ENCODE measurements at places on chromosomes 3 and 15. TPM values are rescaled to one million over a fixed set of nuclear protein-coding genes. Genes with fewer than 3 reads are reported as not detected.

Gene MCCC1
- 35.0 TPM for total RNA-seq

Gene OIP5
- 13.6 TPM for total RNA-seq

Gene DAZL
- not detected for total RNA-seq

Gene LNP1
- 2.5 TPM for total RNA-seq

Gene SEC22C
- 35.7 TPM for total RNA-seq

Gene CPN2
- not detected for total RNA-seq

Gene WDR93
- not detected for total RNA-seq

Gene EFCC1
- 0.38 TPM for total RNA-seq

Gene UCN2
- total RNA-seq: not detected

Gene VIPR1
- 8.5 TPM for total RNA-seq

Gene KCNMB2
- total RNA-seq: not detected

Gene USP50
- total RNA-seq: not detected

Gene RAMAC
- total RNA-seq: 19.7 TPM

Gene CD200R1
- 1.4 TPM for total RNA-seq

GRCh38 chr3:61662861-61663260 lies 101.5 kb downstream of the PTPRG start:
- no peak for DNase-seq

- DNase-seq: no peak
Observed at GRCh38 chr3:155032918-155033317, 47.2 kb upstream of the MME start.

DNA sequence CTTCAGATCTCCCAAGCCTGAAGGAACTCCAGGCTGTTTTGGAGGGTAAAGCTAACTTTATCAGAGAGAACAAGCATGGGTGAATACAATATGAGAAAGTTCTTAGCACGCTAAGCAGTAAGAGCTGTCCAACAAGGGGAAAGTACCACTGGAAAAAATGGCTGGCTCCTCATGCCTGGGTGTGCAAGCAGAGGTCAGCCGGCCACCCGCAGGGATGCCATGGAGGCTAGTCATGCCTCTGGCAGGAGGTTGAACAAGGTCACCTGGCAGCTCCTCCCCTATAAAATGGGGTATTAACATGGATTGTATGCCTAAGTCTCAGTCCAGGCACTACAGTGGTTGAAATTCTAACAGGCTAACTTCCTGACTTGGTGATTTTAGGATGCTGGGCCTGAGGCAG lies 75.4 kb upstream of the SLC6A1 start:
- no peak for DNase-seq

- DNase-seq: peak; percentile 55
Observed at GRCh38 chr3:46370839-46371518, at the start of gene CCR5. CCR5 (plus strand) TSS chr3:46370946; CDS start chr3:46372903, 1,957 bp downstream.

DNA sequence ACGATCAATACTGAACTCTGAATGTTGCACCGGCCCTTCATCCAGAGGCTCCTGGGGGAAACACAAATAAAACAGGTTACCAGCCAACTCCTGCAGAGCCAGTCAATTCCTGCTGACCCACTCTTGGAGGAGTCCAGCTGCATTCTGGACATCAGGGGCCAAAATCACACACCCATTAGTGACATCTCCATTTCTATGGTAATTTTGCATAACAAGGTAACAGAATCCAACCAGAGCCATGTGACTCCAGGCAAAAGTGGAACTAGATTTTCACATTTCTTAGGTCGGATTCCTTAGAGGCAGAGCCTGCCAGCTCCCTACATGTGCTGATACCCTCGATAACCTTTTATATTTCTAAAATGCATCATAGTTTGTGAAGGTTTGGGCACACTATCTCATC lies 119.2 kb upstream of the CTNNB1 start:
- DNase-seq: no peak

DNA sequence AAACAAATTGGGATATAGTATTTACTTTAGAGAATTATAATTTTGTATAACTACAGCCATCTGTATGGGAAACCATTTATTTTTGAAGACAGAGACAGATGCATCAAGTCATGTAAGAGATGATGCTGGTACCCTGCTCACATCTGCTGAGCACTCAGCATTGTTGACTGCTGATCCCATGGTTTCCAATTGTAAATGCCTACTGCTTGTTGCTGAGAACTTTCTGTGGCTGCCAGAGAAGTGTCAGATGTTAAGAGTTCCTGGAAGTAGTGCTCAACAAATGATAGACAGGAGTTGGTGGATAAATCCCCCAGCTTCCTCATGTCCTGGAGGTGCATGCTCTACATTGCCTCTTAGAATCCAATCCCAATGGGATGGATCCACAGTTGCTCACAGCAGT lies 167.1 kb downstream of the OXSM start:
- no peak for DNase-seq

GRCh38 chr15:99450896-99451358 lies 114.9 kb upstream of the MEF2A start:
- DNase-seq: peak; percentile 90

DNA sequence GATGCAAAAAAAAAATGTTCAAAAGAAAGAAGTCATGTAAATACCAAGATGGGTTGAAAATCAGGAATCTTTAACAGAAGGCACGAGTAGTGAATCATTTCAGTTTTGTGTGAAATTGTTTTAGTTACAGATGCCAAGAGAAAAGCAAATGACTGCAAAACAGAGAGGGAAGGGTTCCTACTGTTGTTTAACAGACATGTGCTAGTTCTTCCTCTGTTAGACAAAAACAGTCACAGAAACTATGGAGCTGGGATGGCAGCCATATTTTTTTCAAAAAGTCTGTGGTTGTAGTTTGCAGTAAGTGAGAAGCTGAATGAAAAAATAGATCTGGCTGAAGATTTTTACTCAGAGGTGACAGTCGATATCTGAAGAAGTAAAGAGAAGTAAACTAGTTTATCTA lies 511.9 kb downstream of the ZIC1 start:
- DNase-seq: no peak

GRCh38 chr15:28022961-28023360 lies 76.2 kb downstream of the OCA2 start:
- DNase-seq: no peak

- peak; percentile 28 for DNase-seq
Observed at GRCh38 chr15:43872416-43873020, 45.7 kb downstream of the WDR76 start.

DNA sequence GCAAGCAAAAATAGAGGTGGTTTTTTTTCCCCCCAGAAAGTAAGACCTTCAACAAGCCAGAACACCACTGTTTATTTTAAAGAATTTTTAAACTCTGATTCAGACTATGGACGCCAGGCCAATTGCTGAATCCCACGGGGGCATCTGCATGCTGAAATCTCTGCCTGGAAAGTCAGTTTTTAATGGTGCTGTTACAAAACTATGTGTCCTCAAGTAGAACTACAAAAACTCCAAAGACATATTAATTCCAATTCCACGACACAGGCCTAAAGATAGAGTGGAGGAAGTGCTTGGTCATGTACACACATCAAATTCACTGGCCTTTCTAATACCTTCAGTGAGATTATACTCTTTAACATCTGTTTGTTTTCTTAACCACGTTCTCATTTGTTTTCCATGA lies 490.5 kb upstream of the NR2F2 start:
- no peak for DNase-seq

DNA sequence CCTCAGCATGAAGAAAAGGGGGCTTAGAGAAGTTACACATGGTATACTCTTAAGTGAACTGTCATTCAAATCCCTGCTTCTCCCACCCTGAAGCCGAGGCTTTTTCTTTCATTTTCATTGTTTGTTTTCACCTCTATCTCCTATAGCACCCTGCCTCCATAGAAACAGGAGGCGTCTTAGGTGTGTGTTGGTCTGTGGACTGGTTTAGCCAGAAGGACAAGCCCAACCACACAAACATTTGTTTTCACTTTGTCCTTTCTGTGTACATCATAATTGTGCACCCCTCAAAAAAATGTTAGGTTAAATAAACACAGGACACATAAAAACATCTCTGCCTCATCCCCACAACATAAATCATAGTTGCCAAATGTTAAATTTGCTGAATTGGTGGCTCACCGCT lies 73.3 kb upstream of the UBE2E2 start:
- no peak for DNase-seq

DNA sequence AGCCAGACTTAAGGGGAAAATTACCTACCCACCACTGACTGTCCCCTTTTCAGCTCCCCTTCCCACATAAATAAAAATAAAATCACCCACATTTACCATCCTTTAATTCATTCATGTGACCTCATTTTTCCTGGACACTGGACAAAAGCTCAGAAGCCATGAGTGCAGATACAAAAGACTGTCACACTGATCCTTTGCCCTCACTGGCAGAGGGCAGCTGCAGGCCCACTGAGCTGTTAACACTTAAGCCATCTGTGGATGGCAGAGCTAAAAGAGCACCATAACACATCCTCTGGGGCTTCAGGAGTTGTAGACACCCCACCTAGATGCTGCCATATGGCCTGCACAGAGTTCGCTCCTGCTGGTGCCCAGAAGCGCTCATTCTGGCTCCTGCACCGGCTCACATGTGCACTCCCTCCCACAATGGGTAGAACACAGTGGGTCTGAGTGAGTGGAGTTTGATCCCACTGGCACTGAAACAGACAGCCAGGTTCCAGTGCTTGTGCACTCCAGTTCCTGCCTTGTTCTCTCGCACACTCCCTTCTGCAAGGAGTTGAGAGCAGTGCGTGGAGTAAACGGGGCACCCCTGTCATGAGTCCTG lies 38.8 kb downstream of the EDC3 start:
- DNase-seq: no peak

GRCh38 chr3:32708672-32709283 lies 23.8 kb downstream of the CNOT10 start:
- DNase-seq: no peak

- DNase-seq: no peak
Observed at GRCh38 chr15:72033711-72034110, 84.2 kb downstream of the MYO9A start.

DNA sequence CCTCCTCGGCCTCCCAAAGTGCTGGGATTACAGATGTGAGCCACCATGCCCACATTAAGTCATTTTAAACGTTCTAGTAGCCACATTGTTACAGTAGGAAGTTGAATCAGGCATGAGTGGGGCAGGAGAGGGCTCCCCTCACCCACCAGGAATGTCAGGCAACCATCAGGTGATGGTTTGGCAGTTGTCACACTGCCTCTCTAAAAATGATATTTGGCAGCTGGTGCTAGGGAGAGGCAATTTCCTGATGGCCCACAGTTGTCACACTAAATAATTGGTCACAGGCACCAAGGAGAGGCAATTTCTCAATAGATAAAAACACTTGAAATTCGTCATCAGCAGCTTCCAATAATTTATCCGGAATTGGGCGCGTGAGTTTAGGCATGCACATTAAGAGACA lies 79.2 kb upstream of the ABHD2 start:
- DNase-seq: no peak

DNA sequence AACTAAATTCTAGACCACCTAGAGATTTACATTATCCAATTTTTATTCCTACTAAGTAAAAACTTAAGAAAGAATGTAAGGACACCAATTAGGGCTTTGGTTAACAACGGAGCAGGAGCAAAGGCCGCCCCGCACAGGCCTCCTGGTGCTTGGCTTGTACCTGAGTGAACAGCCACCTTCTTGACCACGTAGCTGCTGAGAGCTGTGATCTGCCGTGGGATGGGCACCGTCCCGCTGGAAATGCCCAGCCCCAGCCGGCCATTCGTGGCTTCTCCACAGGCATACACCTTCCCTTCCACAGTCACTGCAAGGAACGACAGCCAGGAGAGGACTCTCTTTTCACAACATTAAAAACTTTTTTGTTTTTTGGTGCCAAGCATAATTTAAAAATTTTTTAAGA lies 79.6 kb upstream of the OCA2 start:
- no peak for DNase-seq

DNA sequence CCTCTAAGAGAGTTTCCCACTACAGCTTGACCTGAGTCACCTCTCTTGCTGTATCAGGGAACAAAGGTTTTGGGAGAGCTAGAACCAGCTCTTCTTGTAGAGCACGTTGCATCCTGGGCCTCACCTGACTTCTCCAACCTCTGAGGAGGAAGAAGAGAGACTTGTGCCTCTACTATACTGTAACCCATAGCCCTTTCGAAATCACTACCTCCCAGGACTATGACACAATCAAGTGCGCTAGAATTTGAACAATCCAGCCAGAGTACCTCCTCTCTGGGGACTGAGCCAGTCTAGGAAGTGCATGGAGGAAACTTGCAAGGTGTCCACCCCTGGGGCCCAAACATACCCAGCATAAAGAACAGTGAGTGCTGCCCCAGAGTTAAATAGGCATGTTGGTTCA lies 192.8 kb upstream of the BHLHE40 start:
- DNase-seq: no peak

DNA sequence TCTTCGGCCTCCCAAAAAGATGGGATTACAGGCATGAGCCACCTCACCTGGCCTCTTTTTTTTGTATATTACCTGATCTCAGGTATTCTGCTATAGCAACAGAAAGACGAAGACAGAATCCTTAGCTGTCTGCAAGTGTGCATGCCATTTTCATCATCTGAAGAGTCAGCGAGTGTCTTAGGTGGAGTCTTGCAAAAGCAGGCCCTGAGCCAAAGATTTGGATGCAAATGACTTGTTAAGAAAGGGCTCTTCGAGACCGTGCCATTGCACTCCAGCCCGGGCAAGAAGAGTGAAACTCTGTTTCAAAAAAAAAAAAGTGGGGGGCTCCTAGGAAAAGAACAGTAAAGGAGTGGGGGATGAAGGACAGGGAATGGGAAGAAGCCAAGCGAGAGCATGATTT lies 10.2 kb upstream of the TRIM69 start:
- DNase-seq: peak; percentile 43

DNA sequence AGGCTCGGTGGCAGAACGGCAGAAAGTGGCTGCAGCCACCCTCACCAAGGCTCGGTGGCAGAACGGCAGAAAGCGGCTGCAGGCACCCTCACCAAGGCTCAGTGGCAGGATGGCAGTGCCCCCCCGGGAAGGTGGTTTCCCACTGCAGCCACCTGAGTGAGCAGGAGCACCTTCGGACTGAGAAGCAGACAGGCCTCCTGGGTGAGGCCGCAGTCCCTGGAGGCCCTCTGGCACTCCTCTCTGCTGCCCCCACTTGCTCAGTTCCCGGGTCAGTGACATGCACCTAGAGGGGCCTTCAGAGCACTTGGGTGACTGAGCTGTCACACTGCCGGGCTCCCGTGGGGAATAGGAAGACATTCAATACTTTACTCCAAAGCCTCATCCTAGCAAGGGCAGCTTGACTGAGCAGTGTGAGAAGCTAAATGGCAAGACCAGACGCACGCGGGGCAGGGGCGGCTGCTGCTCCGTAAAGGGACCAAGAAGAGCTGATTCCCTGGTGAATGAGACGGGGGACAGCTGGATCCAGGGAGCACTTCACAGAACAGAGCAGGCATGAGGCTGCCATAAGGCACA lies 62.7 kb downstream of the PCSK6 start:
- no peak for DNase-seq

- DNase-seq: no peak
Observed at GRCh38 chr3:86234506-86235254, 756.3 kb downstream of the VGLL3 start.

DNA sequence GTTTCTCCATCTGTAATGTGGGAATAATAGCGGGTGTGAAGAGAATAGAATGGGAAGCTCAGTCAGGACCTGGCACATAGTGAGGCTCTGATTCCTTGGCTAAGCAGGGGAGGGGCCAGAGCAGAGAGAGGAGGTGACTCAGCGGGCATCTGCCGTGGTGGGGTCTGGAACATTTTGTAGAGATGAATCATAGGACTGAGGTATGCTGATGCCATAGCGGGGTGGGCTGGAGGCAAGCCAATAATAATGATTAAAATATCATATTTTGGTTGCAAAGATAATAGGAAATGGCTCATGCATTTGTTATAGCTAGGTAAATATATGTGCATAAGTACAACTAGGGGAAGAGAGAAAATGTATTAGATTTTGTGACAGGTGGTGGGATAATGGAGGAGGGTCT lies 11.2 kb downstream of the TGM4 start:
- DNase-seq: no peak

GRCh38 chr15:68641376-68641775 lies 62.6 kb downstream of the CORO2B start:
- DNase-seq: no peak

GRCh38 chr3:107989661-107990060 lies 101.2 kb downstream of the CD47 start:
- no peak for DNase-seq

Data from activated CD8-positive, alpha-beta T cell treated with anti-CD3 and anti-CD28 coated beads for 36 hours (primary cell).